Stimulated activated CD4-positive, alpha-beta T cell treated with anti-CD3 and anti-CD28 coated beads, Interleukin-15, amount 100 ng/mL, for 1 hour (primary cell): ENCODE measurements at places on chromosomes 11 and 22.

DNA sequence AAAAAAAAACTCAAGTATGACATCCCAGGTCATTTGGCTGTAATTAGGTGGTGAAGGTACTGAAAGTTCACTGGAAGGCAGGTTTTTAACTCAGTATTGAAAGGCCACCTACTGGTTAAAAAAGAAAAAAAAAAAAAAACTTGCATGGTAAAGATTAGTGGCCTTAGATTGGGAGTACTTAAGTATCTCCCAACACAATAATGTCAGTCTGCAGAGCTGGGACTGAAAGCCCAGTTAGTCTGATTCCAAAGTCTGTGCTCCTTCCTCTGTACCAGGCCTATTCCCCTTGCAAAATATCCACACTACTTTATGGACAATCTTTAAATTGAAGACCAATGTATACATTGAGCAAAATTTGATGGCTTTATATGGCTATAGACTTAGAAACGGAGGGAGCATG lies 85.5 kb downstream of the NOX4 start:
- DNase-seq = no peak

GRCh38 chr11:65870307-65870658 lies 2.3 kb downstream of the EFEMP2 start:
- no peak for DNase-seq

- no peak for DNase-seq
Observed at GRCh38 chr11:70077411-70078094, 564 bp upstream of the ANO1 start.

- no peak for DNase-seq
Observed at GRCh38 chr22:23122992-23123803, 18.6 kb downstream of the RSPH14 start.

DNA sequence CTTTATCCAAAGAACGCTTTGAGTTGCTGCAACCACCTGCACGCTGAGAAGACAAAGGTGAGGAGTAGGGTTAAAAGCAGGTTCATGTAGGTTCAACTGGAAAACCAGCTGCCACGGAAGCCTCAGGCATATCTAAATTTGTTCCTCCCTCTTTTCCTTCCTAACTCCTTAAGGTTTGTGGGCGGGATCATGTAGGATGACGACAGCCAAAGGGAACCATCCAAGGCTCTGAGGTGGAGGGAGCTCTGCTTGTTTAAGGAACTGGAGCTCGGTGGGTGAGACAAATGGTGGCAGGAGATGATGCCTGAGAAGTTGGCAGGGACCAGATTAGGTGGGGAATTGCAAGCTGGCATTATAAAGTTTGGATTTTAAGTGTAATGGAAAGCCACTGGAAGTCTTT lies 60.3 kb downstream of the SPON1 start:
- no peak for DNase-seq
